Stimulated activated CD8-positive, alpha-beta memory T cell treated with anti-CD3 and anti-CD28 coated beads, Interleukin-4, amount 100 ng/mL, for 4 hours (primary cell): ENCODE measurements at places on chromosomes 11 and 22.

DNA sequence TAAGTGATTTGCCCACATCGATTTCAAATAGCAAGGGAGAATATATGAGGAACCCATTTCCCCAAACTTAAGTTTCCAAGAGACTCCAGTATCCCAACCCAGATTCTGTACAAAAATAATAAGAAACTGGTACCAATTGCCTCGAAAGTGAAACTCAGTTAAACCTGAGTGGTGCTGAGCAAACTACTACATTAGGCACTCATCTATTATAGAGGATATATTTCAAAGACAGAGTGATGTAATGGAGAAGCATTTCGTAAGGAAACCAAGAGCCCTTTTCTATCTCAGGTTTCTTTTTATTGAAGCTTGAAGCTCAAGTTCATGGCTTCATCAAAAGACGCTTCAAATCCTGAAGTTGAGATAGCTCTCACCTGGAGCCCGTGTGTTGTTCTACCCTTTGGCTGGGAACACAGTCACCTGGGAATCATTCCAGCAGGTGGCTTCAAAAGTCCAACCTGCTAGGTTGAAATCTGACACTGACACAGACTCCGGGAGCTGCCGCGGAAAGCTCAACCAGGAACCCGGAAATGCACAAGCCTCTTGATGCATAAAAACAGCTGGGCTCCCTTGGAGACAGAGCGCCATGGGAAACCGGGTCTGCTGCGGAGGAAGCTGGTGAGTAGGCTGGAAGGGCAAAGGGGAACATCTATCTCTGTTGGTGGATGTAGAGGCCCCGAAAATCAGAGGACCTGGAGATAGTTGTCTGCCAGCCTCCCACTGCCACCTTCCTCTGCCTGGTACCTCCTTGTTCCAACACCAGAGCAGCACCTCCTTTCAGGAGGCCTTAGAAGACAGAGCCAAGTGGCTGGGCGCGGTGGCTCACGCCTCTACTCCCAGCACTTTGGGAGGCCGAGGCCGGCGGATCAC is at the start of gene C11orf52:
TSS of gene C11orf52 (plus strand) at position 524 of the 867 bp plus-strand sequence. CDS start at position 584, 60 bp downstream.
- no peak for DNase-seq

GRCh38 chr11:85602526-85603213 is 24.5 kb downstream of the DLG2 start:
- DNase-seq = no peak

GRCh38 chr11:131664293-131664692 is 293.9 kb downstream of the NTM start:
- DNase-seq = no peak

- DNase-seq = no peak
Measured at GRCh38 chr11:2569321-2569721, 124.5 kb downstream of the KCNQ1 start.

DNA sequence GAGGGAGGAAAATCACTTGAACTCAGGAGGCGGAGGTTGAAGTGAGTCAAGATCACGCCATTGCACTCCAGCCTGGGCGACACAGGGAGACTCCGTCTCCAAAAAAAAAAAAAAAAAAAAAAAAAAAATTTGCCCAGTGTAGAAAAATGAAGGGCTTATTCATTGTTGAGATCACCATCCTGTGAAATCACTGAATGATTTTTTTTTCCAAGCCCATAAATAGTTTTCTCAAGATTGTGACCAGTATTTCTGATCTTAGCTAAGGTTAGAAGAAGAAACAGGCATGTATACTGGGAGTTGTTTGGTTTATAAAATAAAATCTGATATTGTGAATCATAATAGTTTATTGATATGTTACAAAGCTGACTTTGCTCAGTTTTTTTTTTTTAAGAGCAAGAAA is 269.4 kb downstream of the CADM1 start:
- no peak for DNase-seq

DNA sequence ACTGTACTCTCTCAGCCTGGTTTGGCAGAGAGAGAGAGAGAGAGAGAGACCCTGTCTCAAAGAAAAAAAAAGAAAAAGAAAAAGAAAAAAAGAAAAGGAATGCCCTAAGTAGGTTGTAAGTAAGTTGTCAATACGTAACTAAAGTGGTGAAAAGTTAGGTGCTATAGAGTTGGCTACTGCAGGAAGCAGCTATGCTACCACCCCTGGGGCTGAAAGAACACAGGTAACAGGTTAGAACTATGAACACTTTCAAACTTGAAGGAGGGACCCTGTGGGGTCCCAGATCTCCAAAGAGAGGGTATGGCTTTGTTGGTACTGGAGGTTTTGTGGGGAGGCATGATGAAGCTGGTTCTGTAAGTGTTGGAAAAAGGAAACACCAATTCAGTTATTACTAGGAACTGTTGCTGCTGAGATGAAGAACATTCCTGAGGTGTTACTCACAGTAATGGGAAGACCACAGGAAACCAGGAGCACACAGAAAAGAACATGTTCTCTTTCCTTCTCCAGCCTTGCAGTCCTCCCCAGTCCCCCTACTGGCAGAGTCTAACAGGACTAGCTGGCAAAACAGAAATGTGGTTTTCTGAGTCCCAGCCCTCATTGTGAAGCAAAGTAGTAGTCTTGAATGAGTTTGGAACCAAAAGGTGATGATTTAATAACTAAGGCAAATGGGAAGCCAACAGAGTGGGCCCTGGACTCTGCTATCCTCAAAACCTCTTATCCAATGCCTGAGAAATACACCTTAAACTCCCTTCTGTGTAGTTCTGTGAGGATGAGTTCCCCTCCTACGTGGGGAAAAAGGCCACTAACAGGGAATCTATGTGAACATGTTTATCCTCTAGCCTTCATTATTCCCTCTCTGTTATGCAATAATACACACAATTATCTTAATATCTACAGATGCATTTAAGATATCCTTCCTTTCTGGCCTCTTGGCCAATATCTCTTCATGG is 427.0 kb upstream of the DDI1 start:
- no peak for DNase-seq

DNA sequence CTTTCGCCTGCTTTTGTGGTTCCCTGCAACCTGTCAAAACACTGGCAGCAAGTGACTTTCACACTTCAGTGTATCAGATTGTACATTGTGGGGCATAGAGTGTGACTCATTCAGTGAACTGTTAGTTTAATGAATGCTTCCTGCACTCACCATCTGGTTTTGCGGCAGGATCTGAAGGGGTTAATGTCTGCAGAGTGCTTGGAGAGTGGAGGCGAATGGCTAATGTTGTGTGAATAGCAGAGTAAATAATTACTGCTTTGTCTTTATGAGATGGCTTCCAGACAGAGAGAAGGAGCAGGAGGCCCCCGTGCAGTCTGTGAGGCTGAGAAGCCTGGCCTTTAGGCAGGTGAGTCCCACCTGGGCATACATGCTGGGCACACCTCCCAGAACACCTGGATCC is 454.3 kb upstream of the KIRREL3 start:
- no peak for DNase-seq

GRCh38 chr11:11502263-11502861 is 119.4 kb downstream of the GALNT18 start:
- no peak for DNase-seq

DNA sequence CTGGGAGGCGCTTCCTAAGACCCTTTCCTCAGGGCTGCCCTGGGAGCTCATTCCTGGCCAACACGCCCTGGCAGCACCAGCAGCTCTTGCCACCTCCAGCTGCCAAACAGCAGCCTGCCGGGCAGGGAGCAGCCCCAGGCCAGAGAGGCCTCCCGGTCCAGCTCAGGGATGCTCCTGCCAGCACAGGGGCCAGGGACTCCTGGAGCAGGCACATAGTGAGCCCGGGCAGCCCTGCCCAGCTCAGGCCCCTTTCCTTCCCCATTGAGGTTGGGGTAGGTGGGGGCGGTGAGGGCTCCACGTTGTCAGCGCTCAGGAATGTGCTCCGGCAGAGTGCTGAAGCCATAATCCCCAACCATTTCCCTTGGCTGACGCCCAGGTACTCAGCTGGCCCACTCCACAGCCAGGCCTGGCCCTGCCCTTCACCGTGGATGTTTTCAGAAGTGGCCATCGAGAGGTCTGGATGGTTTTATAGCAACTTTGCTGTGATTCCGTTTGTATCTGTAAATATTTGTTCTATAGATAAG is 7.6 kb downstream of the SLC39A13 start:
- no peak for DNase-seq

GRCh38 chr22:17471886-17472535 is 91.3 kb upstream of the SLC25A18 start:
- DNase-seq = no peak

- no peak for DNase-seq
Measured at GRCh38 chr11:2678396-2678795, 21.4 kb downstream of the KCNQ1OT1 start.

- DNase-seq = no peak
Measured at GRCh38 chr11:67251841-67252240, 14.4 kb upstream of the GRK2 start.

GRCh38 chr11:61861634-61862033 is 29.7 kb downstream of the FADS3 start:
- DNase-seq = no peak

- DNase-seq = no peak
Measured at GRCh38 chr11:118916842-118917388, 8.8 kb downstream of the BCL9L start.

- no peak for DNase-seq
Measured at GRCh38 chr11:126793596-126793995, 207.0 kb downstream of the KIRREL3 start.

GRCh38 chr11:19812710-19813109 is 100.1 kb downstream of the NAV2 start:
- DNase-seq = no peak

DNA sequence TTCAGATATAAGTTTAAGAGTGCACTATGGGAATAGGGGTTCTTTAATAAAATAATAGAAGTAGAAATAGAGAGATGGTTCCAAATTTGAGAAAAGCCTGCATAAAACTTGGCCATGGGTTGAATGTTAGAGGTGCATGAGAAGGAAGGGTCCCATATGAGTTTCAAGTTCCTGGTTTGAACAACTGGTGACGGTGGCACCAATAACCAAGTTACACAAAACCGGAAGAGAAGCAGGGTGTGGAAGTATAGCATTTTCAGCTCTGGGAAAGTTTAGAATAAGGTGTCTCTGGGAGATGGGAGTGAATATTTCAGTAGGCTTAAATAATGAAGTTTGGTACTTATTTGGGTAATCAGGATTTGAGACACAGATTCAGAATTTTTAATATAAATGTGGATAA is 2.4 kb downstream of the CASP1 start:
- DNase-seq = no peak

GRCh38 chr22:25658633-25659032 is 83.4 kb upstream of the MYO18B start:
- no peak for DNase-seq

DNA sequence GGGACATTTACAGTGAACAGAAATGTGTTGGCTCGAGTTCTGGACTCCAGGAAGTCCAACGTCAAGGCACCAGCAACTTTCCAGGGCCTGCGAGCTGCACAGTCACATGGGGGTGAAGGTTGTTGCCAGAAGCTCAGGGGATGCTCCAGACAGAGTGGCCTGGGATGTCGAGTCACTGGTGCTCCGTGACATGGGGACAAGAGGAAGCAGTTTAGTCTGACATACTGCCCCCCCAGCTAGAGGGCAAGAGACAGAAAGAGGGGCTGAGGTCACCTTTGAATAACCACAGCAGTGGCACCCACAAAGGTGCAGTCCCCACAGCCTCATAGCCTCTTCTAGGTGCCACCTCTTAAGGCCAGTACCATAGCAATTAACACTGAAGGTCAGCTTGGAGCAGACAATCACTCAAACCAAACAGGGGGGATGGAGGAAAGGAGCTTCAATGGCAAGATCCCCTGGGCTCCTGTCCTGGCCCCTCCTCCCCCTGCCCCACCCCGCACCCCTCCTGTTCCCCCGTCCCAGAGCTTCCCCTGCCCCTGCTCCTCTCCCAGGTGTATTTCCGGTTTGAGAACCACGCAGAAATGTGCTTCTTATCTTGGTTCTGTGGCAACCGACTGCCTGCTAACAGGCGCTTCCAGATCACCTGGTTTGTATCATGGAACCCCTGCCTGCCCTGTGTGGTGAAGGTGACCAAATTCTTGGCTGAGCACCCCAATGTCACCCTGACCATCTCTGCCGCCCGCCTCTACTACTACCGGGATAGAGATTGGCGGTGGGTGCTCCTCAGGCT is 3.8 kb downstream of the APOBEC3D start:
- no peak for DNase-seq

- no peak for DNase-seq
Measured at GRCh38 chr22:22369964-22370270, 125.3 kb downstream of the VPREB1 start.

- DNase-seq = no peak
Measured at GRCh38 chr11:77806415-77806814, 14.1 kb downstream of the RSF1 start.

DNA sequence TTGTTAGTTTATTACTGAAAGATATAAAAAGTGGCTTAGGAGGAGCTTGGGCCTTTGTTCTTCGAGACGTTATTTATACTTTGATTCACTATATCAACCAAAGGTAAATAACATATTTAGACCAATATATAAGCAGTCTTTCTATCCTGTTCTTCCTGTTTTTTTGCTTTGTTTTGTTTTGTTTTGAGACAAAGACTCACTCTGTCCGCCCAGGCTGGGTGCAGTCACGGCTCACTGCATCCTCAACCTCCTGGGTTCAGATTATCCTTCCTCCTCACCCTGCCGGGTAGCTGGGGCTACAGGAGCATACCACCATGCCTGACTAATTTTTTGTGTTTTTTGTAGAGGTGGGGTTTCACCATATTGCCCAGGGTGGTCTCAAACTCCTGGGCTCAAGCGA is 66.8 kb downstream of the ATM start:
- no peak for DNase-seq

DNA sequence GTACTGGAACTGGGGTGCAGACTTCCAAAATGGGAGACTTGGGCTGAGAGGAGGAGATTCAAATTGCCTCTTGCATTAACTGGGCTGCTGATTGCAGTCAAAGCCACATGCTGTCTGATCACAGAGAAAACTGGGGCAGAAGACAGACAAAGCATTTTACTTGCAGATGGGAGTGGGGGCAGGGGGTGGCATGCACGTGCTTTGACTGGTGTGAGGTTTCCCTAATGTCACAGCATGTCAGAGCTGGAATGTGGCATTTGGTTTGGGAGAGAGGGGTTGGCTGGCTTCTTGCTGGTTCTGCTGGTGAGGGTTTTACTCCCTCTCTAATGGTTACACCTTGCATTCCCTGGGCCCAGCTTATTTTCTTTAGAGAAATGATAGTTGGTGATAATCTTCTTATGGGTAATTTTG is 2.9 kb downstream of the TUB start:
- DNase-seq = no peak

- DNase-seq = no peak
Measured at GRCh38 chr22:30887453-30887852, 81.1 kb downstream of the MORC2 start.

GRCh38 chr11:8581300-8581699 is 12.7 kb downstream of the STK33 start:
- DNase-seq = no peak

- DNase-seq = no peak
Measured at GRCh38 chr11:58671983-58672633, 49.6 kb downstream of the CNTF start.
